ENCODE measurements at places on chromosomes 11 and 22.

- no peak for DNase-seq
Observed at GRCh38 chr11:71369411-71369810, 78.8 kb downstream of the DHCR7 start.

GRCh38 chr11:1875093-1875850 is 16.4 kb downstream of the PRR33 start:
- DNase-seq: no peak

DNA sequence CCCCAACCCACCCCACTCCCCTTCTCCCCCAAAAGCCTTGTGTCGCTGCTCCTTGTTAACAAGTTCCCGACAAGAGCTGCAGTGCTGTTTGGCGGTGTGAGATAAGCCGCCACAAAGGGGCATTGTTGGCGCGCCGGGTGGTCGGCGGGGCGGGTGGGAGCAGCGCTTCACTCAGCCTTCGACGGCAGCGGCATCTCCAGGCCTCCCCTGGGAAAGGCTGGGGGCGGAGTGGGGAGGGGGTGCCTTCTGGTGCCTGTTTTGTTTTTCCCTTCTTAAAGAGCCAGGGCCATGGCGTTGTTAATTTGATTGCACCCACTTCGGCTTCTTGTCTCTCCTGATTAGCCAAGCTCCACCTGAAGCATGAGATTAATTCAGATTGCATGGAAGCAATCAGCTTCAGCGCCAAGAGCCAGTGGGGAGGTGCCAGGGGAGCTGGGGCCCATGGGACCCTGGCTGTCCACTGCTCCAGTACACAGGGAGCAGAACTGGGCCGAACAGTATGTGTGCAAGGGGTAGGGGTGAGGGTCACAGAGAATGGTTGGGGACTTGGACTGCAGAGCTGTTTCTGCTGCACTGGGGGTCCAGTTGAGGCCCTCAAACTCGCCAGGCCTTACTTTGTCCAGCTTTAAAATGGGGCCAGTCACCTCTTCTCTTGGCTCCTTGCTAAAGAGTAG is 165.1 kb downstream of the CEP164 start:
- DNase-seq: no peak

- peak; percentile 60 for DNase-seq
Observed at GRCh38 chr11:128492461-128492860, 94.9 kb downstream of the ETS1 start.

DNA sequence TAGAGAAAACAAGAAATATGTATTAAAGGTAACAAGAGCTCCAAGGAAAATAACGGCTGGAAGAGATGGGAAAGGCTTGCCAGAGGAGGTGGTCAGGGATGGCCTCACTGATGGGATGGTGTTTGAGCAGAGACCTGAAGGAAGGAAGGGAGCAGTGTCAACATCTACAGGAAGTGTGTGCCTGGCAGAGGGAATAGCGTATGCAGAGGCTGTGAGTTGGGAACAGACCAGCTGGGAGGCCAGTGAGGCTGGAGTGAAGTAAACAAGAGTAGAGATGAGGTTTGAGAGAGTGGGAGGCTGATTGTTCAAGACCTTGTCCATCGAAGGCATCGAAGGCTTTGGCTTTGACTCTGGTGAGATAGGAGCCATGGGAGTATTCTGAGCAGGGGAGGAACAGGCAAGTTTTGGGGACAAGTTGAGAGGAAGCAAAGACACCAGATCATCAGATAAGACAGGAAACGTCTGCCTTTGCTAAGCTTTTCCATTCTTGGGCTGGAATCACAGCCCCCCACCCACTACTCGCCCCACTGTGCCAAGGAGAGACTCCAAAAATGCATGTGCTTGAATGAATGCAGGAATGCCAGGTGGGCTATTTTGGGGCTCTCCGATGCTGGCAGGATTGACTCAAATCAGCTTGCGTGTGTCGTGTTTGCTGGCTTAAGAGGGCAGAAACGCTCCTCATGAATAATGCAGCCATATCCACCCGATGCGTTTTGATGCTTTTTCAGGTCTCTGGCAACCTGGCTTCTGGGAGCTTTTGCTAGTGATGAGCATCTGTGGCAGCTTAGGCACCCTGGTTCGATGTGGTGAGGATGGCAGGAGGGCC is 7.2 kb downstream of the SGSM1 start:
- DNase-seq: no peak

DNA sequence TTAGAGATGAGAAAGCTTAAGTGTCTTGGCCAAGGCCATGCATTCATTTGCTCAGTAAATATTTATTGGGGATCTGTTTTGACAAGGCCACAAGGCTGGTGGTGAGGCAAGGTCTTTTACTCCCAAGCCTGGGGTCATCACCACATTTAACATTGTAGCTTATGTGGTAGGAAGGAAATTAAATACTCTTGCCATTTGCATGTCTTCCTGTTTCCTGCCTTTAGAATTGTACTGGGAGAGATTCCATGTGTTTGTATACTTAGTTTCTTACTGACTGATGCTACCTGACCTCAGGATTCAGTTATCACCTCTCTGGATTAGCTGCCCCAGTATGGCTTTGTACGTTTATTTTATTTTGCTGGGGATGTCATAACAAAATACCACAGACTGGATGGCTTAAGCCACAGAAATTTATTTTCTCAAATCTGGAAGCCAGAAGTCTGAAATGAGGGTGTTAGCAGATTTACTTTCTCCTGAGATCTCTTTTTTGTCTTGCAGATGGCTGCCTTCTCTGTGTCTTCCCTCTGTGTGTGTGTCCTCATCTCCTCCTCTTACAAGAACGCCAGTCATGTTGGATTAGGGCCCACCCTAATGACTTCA is 44.8 kb downstream of the SPECC1L start:
- DNase-seq: no peak

DNA sequence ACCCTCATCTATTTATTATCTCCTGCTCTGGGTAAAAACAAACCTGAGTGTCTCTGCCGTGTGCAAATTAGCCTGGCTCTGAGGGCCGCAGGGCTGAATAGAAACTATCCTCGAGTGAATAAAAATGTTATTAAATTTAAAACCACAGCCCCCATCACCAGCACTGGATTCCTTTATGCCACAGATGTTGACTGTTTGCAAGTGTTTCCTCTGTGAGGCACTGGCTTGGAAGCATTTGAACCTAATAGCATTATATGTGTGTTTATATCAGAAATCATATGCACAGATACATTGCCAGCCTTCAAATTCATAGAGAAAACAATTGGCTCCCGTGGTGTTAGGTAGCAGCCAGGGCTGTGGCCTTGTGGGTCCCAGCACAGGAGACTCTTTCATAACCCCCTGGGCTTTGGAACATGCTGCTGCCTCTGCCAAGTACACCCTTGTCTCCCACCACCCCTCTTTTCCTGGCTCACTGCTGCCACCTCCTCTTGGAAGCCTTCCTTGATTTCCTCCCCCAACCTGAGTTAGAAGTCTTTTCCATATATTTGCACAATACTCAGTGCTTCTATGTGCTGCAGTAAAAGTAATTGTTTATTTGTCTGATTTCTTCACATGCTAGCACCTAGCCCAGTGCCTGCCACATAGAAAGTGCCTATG is 294.4 kb downstream of the DDX10 start:
- DNase-seq: no peak

DNA sequence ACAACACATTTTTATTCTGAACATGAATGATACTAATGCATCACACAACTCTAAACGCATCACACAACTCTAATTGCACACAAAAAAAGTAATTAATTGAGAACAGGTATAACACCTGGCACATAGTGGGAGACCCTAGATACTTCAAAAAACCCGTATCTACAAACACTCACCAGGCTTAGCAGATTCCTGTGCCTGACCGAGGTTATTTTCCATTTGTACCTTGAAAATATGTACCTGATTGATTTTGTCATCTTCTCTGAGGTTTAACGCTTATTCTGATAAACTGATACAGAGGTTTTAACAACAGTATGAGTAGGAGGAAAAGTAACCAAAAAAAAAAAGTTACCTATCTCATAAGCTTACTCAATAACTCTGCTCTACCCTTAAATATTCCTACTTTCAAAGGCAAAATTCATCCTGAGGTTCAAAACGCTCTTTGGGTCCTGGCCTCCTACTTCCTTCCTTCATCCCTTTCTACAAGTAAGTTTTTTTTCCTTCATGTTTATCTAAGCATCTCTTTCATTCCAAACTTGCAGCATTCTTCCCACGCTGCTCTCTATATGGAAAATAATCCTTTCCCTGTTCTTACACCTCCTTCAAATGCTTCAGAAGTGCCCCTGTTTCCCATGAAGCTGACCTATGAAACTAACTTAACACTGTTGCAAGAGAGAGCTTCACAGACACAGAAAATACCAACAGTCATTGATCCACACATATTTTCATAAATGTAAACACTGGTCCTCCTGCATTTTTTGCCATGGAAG is 73.3 kb downstream of the ETS1 start:
- no peak for DNase-seq

- no peak for DNase-seq
Observed at GRCh38 chr11:44008088-44008501, 39.7 kb upstream of the ACCSL start.

Measured in fibroblast of the aortic adventitia (primary cell).